ENCODE measurements at places on chromosomes 12 and 14.

DNA sequence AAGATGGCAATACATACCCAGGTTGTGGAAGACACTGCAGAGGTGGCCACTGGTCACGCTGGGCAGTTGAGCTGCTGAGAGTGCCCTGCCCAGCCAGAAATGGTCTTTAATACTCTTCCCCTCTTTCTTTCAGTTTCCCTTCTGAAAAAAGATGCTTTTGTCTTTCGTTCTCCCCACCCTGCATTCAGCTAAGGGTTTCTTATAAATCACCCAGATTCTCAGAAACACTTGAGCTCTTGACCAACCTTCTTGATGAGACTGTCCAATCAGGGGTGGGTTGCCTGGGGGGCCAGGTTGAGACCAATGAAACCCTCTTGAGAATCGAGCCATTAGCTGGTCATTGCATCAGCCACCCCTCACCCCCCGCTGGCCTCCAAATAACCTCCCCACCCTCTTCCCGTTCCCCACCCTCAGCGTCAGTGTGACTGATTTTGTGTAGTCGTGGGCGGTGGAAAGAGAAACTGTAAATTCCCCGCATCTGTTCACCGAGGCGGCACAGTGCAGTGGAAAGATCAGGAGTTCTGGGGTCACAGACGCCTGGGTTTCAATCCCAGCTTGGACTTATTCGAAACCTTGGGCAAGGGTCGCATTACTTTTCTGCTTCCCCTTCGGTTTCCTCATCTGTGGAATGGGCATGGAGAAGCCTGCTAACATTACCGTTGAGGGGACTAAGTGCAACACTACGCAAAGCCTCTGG lies 52.3 kb downstream of the SLC25A47 start:
- DNase-seq = peak; percentile 94

DNA sequence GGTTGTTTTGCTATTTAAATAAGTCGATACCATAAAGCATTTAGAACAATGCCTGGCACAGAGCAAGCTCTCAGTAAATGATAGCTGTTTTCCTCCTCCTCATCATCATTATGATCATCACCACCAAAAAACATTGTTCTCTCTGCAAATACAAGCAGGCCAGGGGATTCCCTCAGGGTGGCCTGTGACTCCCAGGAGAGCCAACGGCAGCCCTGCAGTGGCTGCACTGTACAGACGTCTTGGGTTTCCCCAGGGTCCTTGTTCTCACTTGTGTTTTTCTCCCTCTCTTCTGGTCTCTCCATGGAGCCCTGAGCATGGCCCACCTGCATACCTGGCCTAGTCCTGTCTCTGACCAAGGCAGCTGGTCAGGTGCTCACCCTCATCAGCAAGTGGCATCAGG lies 290.9 kb upstream of the PWP1 start:
- DNase-seq = no peak

- DNase-seq = no peak
Measured at GRCh38 chr12:94098466-94098865, 49.9 kb upstream of the PLXNC1 start.

- peak; percentile 88 for DNase-seq
Measured at GRCh38 chr12:125065021-125065918, at the start of gene AACS. TSS of gene AACS (plus strand) at chr12:125065435. CDS start at chr12:125065585, 150 bp downstream.

DNA sequence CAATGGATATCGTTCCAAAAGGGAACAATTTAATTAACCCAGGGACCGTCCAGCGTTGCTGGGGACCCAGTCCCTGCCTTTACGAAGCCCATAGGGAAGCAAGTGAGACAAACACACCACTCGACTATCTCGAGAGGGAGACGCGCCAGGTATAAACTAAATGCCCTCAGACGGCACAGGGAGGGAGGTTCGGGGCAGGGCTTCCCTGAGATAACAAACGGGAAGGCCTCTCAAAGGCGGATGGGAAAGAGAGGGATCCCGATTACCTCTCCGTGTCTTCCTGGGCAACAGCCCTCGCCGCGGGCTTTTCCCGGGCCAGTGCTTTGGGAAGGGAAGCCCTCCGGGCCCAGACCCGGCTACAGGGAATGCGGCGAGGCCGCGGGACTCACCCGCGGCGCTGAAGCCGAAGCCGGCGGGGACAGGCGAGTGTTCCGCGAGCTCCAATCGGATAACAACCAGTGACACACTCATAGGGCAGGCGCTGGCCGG lies 390 bp downstream of the BRAP start:
- DNase-seq = peak; percentile 39

DNA sequence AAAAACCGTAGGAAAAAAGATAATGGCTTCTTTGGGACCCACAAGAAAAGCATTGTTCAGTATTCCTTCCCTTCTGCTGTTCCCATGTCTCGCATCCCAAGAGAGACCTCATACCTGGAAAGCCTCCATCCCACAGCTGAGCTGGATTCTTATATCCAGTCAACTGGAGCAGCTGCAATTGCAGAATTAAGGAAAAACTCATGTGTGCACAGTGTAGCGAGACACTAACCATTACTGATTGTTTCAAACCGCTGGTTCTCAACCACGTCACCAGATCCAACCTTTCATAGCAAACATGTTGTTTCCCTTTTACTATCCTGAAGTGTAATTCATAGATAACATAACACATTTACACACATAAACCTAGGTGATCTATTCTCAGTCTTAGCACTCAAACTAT lies 5.5 kb upstream of the RNASE10 start:
- no peak for DNase-seq

DNA sequence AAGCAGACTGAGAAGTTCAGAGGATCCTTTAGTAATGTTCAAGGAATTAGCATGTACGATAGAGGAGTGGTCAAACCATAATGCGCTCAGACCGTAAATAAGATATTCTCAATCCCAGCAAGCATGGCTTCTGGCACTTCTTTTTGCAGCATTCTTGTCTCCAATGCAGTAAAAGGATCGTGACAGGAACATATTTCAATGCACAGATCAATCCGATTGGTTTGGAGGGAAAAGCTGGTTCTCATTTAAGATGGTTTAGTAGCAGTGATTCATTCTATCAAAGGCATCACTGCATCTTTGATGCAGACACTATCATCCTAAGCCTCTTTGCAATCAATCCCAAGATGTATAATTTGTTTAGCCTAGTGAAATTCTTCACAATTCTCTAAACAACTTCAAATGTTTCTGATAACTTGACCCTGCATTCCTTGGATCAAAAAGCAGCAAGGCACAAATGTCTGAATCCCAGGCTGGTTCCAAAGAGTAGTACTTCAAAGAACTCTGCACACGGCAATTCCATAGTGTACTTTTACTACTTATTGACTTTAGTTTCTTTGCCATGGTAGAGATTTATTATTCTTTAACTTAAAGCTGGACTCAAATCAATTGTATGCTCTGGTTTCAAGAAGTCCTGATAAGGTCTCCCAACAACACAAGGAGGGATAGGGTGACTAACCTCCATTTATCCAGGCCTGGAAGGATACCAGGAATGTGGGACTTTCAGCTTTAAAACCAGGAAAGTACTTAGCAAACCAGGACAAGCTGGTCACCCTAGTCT lies 96.8 kb upstream of the MDM1 start:
- no peak for DNase-seq

Data from NB4 (cell line).